ENCODE measurements at places on chromosomes 7 and 10. TPM values are rescaled to one million over a fixed set of nuclear protein-coding genes. Genes with fewer than 3 reads are reported as not detected.

DNA sequence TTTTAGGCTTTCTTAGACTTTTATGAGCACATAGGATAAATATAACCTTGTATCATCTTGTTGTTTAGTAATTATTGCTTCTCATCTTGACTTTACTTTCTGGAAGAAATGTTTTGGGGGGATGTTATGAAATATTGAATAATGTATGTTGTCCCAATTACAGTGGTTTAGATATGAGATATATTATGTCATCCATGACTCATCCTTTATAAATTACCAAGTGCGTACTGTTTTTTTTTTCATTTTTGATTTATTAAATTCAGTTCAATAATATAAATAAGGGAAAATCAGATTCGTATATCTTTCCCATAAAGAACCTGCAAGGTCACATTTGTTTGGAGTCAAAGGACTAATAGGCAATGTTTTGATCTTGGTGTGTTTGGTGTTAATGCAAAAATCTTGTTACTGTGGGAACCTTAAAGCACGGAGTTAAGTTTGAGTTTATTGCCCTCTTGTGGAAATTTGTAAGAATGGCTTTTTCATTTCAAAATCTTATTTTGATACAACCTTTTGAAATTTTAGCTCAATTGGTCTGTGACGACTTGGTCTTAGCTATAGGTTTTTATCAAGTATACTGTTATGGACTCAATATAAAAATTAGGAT, 108.6 kb downstream of the SRI start:
- no peak for DNase-seq

DNA sequence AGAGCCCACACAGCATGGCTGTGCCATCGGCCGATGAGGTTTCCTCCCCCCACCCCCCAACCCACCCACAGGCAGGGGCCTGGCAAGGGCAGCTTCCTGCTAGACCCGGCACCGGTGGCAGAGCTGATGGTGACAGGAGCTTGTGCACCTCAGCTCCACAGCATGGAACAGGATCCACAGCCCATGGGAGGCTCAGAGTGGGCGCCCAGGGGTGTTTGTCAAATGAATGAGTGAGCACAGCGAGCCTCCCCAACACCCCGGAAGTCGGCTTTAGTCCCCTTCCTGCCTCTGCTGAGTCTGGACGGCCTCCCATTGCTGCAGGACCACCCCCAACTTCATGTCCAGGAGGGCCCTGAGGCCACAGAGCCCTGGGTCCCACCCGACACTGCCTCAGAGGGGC, 68.9 kb downstream of the PDGFA start:
- DNase-seq, result no peak

DNA sequence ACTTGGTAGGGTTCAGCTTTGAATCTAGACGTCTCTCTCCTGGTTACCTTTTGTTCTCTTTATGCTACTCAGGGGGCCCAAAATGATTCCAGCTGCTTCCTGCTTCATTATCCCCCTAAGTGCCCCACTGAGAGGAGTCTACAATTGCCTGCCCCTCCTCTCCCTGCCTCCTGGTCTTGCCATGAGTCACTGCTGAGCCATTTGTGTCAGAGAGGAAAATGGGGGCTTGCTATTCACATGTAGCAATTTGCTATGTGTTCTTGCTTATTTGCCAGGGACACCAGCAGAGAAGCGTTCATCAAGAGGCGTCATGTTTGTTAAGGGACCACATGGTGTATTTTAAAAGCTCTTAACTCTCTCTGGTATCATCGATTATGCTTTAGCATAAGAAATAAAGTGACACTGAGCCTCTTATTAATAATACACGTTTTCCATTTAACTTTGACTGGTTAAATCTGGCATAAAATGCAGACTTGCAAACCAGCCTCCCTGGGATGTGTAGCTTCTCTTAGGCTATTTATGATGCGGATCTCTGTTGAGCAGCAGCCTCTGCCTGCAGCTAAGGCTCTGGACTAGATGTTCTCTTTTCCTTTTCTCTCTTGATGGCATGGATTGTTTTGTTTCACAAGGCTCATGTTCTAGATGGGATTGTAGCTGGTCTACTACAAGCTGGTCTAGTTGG, 239.3 kb downstream of the AUTS2 start:
- no peak for DNase-seq

DNA sequence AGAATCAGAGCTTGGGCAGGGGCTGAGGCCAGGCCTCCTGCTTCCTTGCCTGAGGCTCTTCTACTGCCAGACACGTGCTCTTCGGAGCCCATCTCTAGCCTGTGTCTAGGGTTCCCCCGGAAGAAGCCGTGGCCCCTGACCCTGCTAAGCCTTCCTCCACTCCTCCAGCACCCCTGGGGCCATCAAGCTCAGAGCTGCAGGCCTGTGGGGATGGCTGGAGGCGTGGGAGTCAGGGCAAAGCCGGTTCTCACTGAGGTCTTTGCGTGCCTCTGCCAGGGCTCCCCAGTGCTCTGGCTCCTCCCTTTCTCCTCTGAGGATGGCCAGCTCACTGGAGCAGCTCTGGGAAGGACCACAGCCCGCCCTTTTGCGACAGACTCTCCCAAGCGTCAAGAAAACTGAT, 34.4 kb downstream of the GHRHR start:
- no peak for DNase-seq

- no peak for DNase-seq
These were observed 87.8 kb upstream of the DKK1 start for GRCh38 chr10:52226197-52226847.

GRCh38 chr7:134515569-134516468, 11.5 kb upstream of the AKR1B10 start:
- DNase-seq, result no peak

DNA sequence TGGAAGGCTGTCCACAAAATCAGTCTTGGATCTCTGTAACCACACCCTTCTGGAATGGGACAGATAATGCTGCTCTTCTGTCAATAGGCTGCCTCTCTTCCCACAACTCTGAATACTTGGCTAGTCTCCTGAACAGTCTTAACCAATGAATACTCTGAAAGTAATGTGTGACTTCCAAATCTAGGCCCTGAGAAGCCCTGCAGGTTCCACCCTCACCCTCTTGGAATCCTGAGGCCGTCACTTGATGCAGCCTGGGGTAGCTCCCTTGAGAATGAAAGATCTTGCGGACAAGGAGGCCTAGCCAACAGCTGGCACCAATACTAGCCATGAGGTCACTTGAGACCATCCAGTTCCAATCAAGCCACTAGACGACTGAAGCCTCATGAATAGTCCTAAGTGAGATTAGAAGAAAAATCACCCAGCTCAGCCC, 109.2 kb downstream of the ARHGAP12 start:
- no peak for DNase-seq

DNA sequence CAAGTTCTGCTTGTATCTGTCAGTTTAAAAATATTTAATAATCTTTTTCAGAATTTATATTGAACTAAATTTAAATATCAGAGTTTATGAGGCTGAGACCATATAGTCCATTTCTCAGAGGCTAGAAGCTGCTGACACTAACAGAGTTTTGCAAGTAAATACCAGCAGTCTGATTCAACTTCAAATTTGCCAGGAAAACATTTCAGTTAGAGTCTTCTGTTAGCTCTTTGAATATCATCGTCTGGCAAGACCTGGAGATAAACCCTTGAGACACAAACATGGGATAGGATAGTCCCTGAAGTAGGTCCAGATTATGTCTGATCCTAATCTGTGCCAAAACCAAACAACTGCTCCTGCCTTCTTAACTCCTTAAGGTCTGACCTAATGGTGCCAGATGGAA, 472.8 kb upstream of the STEAP1 start:
- DNase-seq, result no peak

GRCh38 chr7:112263519-112263918, 57.0 kb downstream of the ZNF277 start:
- DNase-seq, result no peak

DNA sequence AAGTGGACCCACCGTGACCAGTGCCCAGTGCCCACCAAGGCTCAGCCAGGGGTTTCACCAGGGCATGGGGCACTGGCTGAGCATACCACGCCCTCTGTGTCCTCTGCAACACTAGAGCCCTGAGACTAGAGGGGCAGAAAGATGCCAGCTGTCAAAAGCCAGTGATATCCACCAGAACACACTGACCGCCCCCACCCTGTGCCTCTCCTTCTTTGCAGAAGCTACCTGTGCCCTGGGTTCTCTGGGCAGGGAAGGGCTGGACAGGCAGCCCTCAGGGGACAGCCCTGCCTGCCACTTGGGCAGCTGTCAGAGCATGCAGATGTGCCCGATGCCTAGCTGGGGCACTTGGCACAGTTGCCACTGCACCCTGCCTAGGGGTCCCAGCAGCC, 494 bp downstream of the VSIR start:
- DNase-seq, result no peak

DNA sequence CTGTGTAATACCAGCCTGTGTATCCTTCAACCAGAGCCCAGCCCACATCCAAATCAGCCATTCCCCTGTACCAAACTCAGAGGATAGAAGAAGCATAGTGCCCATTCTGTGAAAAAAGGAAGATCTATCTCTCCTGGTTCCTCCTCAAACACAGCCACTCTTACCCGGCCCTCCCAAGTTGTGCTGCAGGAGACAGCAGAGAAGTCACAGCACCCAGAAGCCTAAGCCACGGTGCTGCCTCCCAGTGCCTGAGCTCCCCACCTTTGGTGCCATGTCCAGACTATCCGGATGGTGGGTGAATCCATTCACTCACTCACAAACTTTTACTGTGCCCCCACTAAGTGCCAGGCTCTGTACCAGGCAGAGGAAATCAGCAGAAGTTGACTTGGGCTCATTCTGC, 166.0 kb upstream of the ZMIZ1 start:
- DNase-seq, result no peak

- DNase-seq, result no peak
These were observed 104.3 kb upstream of the LANCL2 start for GRCh38 chr7:55260676-55261385.

DNA sequence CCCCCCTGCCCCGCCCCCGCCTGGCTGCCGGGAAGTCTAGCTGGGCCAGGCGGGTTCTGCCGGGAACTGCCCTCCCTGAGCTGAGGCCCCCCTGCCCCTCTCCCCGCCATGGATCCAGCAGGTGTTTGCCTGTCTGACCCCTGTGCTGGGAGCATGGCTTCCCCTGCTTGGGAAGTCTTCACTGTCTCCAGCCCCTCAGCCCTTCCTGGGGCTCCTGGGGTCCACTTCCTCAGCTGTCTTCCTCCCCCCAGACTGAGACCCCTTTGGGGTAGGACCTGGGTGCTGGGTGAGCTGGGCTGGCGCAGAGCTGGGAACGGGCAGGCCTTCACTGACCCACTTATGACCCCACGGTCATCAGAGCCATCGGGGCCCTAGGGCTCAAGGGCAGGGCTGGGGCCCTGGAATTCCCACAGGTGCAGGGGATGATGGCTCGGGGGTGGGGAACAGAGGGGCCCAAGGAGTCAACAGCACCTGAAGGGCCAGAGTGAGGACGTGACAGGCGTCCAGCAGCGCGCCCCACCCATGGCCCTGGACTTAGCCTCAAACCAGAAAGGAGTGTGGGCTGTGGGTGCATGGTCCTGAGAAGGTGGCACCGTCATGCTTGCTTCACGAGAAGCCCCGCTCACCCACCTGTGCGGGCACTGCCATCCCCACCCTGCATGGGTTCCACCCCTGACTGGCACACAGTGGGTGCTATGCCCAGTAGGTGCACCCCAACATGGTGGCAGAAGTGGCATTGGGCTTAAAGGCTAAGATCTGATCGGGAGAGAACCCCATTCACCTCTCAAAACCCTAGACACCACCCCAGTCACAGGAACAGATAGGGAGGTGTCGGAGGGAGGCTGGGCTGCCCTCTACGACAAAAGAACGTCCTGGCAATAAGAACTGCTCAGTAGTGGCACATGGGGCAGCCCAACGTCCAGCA, 16.2 kb upstream of the TNRC18 start:
- no peak for DNase-seq

- no peak for DNase-seq
These were observed 190.7 kb downstream of the C7orf25 start for GRCh38 chr7:42720991-42721796.

ZPBP gene
- not detected for total RNA-seq

SLC13A1 gene
- not detected for total RNA-seq

SLC12A9 gene
- total RNA-seq, result 17.9 TPM
